ENCODE measurements at places on chromosomes 7 and 10.

- no peak for DNase-seq
Measured at GRCh38 chr10:120644556-120645410, 187.8 kb downstream of the PLPP4 start.

GRCh38 chr10:28293236-28294168 lies 9.4 kb downstream of the MPP7 start:
- DNase-seq: no peak

DNA sequence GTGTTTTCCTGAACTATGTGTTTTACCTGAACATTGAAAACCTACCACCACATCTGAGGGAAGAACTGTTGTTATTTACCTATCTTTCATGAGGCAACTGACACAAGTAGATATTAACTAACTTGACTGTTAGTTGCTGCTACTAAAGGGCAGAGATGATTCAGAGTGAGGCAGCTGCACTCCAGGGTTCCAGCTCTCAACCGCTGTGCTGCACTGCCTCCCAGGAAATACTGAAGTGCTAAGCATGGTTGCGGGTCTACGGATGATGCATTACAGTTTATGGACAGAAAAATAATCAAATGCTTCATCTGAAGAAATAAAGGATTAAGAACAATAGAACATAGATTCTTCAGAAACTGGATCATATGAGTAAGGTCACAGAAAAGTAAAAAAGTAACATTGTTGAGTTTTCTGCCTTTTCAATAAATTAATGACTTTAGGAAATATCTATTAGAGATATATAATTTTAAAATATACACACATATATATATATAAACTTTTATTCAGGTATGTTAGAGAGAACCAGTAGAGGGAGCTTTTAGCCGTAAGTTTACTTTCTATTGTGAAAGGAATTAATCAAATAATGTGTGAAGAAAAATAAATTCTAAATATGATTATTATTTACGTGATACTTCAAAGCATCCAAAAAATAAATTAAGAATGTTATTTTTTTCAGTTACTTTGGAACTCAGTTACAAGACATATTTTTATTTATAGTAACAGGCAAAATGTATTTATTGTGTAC lies 620.0 kb downstream of the CNTNAP2 start:
- DNase-seq: no peak

DNA sequence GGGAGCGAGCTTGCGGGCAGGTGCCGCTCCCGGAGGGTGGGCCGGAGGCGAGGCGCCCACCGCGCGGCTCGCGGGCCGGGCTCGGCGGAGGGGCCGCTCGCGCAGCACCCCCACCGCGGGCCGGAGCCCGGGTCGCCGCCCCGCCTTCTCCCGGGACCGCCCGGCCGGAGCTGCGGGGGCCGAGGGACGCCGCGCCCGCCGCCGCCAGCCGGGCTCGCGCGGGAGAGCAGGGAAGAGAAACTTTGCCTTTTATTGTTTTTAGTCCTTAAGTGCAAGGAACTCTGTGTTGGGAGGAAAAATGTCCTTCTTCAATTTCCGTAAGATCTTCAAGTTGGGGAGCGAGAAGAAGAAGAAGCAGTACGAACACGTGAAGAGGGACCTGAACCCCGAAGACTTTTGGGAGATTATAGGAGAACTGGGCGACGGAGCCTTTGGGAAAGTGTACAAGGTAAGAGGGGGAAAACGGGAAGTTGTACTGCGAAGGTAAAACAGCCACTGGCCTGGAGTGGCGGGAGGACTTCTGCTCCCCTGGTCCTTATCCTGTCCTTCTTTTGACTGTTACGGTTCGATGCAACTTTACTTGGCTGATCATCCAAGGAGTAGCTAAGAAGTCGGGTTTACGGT lies 620 bp downstream of the SLK start:
- DNase-seq: no peak

- no peak for DNase-seq
Measured at GRCh38 chr7:36336390-36336789, 53.3 kb upstream of the ANLN start.

DNA sequence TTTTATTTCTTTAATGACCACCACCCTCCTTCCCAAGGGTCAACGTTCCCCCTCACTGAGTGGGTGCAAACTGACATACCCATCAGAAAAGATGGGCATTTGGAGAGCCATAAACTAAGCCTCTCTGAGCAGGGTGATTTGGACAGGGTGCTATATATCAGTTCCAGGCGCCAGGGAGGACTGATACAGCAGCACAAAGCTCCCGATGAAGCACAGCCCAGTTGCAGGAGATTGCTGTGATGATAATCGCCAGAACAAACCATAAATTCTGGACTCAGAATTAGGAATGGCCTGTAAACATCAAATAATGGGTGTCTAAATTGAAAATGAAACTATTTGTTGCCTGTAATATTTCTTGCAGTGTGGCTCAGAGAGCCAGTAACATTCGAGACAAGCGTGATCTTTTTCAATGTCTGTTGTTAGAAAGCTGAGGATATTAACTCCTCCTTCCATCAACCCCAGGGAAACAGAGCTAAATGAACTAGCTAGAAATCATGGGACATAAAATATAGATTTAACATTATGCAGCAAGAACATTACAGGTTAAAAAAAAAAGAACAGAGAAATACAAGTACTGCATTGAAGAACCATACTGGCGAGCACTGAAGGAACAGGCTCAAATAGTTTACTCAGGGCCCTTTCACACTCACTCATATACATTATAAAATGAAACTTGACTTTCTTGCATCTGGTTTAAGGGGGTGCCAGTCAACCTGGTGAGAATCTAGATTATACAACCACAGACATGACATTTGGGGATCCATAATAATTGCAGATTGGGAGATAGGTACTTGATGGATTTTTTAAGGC lies 137.5 kb upstream of the LRRTM3 start:
- no peak for DNase-seq

GRCh38 chr10:125064681-125065492 lies 95.5 kb downstream of the CTBP2 start:
- DNase-seq: no peak

- DNase-seq: no peak
Measured at GRCh38 chr7:84076219-84076618, 118.4 kb downstream of the SEMA3A start.

DNA sequence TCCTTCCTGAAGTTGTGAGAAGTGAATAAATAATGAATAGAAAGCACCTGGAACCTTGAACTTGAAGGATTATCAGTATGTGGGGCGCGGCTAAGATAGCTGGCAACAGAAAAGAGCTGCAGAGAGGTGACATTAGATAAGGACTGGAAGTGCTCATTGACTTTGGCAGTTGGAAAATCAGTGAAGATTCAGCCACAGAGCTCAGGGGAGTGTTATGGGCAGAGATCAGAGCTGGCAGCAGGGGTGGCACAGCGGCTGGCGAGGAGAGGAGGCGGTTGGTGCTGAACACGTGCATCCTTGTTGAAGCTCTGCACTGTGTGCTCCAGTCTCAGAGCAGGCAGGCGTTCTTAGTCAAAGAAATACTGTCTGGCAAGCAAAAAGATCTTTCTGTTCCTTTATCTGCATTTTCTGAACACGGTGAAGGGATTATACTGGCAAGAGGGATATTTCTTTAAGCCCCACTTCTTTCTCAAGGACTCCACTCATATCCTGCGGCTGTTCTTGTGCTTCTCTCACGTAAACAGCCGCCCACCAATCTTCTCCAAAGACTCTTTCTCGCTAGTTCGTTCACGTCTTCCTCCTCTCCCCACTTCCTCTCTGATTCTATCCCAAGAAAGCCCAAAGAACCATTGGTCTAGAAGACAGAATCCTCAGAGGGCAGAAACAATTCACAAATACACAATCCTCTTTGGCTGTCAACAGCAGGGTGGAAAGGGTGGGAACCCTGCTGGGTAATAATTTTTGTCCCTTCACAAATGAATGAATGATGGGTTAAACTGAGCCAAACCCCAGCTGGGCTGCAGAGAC lies 38.6 kb upstream of the ADD3 start:
- no peak for DNase-seq

DNA sequence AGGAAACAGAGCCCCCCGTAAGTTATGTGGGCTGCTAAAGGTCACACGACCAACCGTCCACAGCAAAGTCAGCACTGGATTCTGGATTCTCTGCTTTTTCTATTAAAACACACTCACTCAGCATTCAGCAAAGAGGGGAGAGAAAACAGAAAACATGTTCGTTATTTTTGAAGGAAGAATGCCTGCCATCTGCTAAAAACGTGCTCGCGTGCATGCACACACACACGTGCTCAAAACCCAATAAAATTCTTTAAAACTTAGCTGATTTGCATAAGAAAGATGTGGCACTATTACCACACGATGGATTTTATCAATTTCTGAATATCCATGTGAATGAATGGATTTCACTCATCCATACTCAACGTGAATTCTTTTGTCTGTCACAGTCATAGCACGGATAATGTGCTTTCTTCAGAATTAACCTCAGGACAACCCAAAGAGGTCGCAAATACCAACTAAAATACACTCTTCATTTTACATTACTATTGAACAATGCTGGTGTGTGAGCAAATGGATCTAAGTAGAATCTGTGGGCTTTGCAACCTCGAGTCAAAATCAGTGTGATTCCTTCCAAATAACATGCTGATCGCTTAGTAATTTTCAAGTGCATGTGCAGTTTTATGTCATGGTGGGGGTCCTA lies 40.8 kb downstream of the NRP1 start:
- no peak for DNase-seq

DNA sequence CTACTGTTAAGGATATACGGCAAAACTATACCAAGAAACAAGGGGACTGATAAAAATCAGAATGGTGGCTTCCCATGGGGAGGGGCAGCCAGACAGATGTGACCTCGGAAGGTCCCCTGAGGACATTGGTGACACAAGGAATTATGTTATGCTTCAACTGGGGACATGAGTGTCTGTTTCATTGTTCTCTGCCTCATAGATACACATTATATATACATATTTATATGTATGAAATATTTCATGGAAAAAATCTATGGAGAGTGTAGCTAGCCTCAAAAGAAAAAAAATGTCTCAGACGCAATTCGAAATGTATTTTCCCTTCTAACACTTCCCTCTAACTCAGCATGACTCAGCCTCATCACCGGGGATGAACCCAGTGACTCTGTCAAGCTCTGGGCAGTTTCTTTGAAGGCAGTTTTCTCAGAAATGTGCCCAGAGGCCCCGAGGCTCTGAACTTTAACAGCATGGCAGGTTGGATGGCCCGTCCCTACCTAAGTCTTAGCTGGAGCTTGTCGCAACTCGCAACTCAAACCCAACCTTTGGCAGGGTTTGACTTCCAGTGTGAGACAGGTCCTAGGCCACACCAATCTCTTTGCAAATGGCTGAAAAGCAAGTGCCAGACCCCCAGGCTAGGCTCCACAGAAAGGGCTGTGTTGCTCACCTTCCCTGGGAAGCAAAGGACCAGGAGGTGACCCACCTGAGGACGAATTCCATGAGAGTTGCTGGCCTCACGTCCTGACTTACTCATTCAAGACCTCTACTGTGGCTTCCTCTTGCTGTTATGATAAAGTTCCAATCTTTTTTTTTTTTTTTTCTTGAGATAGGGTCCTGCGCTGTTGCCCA lies 86.9 kb downstream of the CARD11 start:
- DNase-seq: no peak

- DNase-seq: no peak
Measured at GRCh38 chr10:110360857-110361474, 56.2 kb upstream of the SMNDC1 start.

DNA sequence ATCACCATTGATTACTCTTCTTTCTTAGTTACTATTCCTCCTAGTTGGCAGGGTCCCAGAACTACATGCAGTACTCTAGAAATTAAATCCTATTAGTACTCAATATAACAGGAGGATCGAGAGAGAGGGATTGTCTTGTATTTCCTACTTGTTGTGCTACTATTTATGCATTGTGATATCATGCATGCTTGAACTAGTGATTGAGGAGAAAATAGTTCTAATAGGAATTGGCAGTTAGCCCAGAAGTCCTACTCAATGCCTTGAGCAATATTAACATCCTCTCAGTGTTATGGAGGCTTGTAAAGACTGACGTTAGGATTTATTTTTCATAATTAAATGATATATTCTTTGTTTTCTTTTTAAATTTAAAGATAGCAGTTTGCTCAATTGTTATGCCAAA lies 67.4 kb downstream of the FOXP2 start:
- DNase-seq: no peak

- DNase-seq: no peak
Measured at GRCh38 chr10:115974351-115974750, 298.7 kb downstream of the GFRA1 start.

DNA sequence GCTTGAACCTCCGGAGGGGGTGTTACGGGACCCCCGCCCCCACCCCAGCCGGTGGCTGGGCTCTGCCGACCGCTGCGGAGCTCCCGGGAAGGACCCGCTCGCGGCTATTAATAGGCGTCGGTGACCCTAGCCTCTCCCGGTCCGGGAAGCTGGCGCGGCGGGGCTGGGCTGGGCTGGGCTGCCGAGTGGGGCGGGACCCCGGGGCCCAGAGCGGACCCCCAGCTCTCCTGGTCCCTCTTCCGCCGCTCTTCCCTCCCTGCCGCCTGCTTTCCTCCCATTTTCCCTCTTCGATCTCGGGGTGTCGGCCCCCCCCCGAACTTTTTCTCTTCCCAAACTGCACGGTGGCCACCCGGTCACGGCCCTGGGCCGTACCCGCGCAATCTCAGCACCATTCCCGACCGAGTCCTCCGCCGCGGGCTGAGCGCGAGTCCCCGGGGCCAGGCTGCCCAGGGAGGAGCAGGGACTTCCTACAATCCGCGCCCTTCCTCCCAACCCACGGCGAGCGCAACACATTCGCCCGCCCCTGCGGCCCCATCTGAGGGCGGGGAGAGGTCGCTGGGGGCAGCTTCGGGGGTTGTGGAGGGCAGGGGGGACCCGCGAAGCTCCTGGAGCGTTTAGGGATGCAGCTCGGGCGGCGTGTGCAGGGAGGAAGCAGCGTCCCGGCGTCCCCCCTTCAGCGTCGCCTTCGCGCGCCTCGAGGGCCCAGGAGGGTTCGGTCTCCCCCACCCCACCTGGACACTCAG lies 3.1 kb upstream of the ELFN1 start:
- no peak for DNase-seq

DNA sequence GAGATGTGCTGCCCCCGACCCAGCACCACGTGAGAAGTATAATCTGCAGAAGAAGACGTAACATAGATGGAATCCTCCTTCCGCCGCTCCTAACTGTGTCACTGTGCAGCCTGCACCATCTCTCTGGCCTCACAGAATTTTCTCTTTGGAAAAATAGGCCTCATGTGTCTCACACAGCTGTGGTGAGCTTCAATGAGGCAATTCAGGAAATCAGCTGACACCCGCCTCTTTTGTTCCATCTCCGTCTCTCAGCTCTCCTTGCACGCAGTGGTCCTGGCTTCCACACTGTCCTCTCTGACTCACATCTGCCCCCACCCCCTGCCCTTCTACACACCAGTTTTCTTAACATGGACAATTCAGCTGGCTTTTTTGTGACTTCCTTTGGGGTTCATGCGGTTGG lies 7.2 kb downstream of the C10orf90 start:
- DNase-seq: no peak

DNA sequence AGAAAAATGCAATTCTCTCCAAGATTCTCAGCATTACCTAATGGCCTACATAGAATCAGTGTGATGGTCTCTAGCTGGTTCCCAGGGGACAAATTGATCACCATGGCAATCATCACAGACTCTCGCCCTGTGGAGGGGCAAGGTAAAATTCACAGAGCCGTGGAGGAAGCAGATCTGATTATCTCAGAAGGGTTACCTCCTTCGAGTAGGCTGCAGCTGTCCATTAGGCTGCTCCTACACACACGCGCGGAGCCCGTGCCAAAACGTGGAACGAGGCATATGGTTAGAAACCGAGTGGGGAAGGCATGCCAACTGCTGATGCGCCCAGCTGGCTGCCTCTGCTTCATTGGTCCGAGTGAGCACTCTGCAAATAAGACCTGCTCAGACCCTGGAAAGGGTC lies 52.8 kb upstream of the PTER start:
- DNase-seq: no peak

Measured in stimulated activated CD8-positive, alpha-beta memory T cell treated with anti-CD3 and anti-CD28 coated beads, Interleukin-4, amount 100 ng/mL, for 1 hour (primary cell).